ENCODE measurements at places on chromosomes 4 and X.

- DNase-seq, result no peak
These were observed 305 bp upstream of the MAB21L2 start for GRCh38 chr4:150581641-150582051.

DNA sequence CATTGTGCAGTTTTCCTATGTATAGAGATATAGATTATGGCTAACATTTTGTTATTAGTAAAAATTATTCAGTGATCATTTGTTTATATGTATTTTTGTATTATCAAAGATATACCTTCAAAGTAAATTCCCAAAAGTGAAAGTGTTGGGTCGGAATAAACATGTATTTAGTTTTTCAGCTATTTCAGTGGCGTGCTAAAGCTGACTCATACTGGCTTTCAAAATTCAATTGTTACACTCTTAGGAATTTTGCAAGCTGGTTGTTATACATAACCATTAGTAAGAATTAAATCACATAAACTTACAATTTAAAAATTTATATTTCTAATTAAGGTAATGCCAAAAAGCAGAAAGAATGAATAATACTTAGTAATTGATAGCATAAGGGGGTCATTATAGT is 288.4 kb upstream of the NRK start:
- no peak for DNase-seq

- DNase-seq, result no peak
These were observed 170.0 kb upstream of the GLRA2 start for GRCh38 chrX:14359316-14359715.

DNA sequence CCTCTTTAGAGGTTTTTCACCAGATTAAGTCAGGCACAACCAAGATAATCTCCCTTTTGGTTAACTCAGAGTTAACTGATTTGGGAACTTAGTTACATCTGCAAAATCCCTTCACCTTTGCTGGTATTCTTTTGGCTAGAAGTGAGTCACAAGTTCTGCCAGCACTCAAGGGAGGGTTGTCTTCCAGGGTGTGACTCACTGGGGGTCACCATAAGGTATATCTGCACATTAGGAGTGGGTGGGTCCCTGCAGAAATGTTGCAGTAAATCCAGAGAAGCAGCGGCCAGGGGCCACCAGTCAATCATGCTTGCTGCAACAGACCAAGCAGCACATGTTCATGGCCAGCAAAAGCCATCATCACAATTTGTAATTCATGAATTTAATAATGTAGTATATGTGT is 59.8 kb upstream of the MAML3 start:
- no peak for DNase-seq

DNA sequence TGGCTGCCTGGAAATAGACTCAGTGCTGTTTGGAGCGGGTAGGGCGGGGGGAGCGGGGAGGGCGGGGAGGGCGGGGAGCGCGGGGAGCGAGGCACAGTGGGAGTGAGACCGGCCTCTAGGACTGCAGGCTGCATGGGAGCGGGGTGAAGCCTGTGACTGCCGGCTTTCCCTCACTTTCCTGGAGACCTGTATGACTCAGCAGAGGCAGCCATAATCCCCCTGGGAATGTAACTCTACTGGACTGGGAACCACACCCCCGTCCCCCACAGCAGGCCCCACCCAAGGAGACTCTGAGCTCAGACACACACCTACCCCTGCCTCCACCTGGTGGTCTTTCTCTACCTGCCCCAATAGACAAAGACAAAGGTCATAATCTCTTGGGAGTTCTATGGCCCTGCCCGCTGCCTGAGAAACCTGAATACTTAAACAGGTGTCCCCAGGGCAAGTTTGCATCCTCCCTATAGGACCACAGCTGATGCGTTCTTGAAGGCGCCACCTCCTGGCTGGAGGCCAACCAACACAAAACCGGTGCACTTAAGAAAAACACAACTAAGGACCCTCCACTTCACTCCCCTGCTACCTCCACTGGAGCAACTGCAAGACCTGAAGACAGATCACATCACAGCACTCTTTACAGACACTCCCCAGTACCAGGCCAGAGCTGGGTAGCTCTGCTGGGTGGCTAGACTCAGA is 18.0 kb downstream of the HDAC8 start:
- no peak for DNase-seq

GRCh38 chr4:180799798-180800197 is 1443.4 kb upstream of the TENM3 start:
- DNase-seq, result no peak

DNA sequence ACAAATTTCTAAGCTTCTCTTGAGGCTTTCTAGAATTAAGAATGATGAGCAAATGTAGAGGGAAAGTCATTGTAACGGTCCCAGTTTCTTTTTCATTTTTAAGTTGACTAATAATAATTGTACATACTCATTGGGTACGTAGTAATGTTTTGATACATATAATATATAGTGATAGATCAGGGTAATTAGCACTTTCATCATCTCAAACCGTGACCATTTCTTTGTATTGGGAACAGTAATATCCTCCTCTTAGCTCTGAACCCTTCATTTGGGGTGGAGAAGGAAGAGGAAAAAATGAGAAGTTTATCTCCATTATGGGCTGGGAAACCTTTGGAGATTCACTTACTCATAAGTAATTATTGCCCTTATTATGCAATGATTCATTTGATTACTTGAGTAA is 39.0 kb upstream of the GBA3 start:
- DNase-seq, result no peak

DNA sequence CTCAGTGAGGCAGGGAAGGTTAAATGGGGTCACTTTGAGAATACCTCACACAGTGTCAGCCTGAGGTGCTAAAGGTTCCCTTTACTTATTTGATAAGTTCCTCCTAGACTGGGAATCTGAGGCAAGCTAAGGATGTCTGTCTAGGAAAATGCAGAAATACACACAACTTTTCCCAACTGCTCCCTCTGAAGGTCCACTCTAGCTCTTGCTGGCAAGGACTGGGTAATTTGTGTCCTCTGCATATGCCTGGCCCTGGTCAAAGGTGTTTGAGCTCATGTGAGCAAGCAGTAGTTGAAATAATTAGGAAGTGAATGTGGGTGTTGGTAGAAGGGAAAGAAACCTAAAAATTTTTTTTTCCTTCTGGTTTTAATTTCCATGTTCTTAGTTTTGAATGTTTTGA is 21.3 kb downstream of the TXLNG start:
- DNase-seq, result no peak

DNA sequence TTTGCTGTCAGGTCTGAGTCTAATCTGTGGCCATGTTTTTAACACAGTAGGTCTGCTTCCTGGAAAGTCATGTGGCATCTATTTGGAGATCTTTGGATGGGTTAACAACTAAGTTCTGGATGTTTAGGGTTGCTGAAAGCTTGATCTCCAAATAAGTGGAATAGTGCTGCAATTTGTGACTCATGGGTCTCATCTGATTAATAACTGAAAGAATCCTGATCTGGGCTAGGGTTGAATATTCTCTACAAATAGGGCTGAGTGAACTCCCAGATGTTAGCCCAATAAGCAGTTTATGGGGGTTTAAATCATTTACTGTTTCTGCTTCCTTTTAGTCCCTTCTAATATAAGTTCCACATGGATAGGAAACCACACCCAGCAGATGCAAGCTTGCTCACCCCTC is 23.1 kb downstream of the CT47C1 start:
- DNase-seq, result no peak

GRCh38 chr4:145098675-145099037 is 545 bp downstream of the ABCE1 start:
- no peak for DNase-seq

DNA sequence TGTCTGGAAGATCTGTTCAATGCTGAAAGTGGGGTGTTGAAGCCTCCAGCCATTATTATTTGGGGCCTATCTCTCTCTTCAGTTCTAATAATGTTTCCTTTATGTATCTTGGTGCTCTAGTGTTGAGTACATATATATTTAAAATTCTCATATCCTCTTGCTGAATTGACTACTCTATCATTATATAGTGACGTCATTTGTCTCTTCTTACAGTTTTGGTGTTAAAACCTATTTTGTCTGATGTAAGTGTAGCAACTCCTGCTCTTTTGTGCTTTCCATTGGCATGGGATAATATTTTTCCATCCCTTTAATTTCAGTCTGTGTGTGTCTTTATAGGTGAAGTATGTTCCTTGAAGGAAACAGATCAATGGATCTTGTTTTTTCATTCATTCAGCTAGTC is 446.0 kb downstream of the FAM47A start:
- DNase-seq, result no peak

DNA sequence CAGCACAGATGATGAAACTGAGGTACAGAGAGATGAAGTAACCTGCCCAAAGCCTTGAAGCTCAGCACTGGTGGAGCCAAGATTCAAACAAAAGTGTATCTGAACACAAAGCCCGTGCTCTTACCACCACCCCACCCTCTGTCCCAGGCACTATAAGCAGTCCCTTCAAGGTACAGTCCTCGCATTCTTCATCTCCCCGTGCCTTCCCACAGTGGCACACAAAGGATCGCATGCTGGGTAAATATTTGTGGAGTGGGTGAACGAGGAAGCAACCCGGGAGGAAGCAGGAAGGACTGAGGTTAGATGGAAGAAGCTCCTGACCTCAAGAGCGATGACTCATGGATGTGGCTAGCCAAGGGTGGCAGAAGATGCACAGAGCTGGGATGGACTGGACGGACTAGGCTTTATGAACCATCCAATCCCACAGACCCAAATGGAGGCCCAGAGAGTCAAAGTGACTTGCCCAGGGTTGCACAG is 18.4 kb downstream of the IQSEC2 start:
- DNase-seq, result no peak

GRCh38 chr4:56186808-56187523 is 200.3 kb downstream of the AASDH start:
- no peak for DNase-seq

GRCh38 chr4:82429728-82430192 is 502 bp downstream of the HNRNPDL start:
- DNase-seq, result no peak

DNA sequence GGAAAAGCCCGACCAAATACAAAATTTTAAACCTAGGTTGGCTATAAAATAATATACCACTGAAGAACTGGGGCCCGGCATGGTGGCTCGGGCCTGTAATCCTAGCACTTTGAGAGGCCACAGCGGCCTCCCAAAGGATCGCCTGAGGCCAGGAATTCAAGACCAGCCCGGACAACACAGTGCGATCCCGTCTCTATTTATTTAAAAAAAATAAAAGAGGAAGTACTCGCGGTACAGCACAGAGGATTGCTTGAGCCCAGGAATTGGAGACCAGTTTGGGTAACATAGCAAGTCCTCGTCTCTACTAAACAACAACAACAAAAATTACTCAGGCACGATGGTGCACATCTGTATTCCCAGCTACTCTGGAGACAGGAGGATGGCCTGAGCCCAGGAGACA is 44.8 kb upstream of the CDKN2AIP start:
- DNase-seq, result no peak

- no peak for DNase-seq
These were observed 49.4 kb downstream of the USP38 start for GRCh38 chr4:143234153-143234552.

- no peak for DNase-seq
These were observed 13.3 kb downstream of the NKX3-2 start for GRCh38 chr4:13530823-13531624.

DNA sequence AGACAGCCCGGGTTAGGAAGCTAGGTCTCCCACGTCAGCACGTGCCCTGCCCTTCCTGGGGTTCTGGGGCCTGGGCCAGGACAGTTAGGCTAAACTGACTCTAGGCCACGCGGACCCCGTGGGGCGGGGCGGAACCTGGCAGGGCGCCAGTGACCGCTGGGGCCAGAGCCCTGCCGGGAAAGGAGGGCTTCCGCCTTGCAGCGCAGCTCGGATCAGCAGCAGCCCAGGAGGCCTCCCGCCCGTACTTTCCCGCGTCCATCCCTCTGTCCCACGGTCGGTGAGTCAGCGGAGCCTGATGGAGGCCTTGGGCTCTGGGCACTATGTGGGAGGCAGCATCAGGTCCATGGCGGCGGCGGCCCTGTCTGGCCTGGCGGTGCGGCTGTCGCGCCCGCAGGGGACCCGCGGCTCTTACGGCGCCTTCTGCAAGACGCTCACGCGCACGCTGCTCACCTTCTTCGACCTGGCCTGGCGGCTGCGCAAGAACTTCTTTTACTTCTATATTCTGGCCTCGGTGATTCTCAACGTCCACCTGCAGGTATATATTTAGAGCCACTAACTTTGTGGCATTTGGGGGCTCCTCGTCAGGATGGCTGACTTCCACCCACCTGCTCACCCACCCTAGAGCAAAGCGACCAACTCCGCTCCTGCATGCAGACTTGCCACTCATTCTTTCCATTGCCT is at the start of gene SMIM10:
Gene SMIM10, plus strand, starts transcription at position 191 of the 681 bp plus-strand sequence. Its CDS starts 105 bp downstream, at position 296.
- peak; percentile 85 for DNase-seq

DNA sequence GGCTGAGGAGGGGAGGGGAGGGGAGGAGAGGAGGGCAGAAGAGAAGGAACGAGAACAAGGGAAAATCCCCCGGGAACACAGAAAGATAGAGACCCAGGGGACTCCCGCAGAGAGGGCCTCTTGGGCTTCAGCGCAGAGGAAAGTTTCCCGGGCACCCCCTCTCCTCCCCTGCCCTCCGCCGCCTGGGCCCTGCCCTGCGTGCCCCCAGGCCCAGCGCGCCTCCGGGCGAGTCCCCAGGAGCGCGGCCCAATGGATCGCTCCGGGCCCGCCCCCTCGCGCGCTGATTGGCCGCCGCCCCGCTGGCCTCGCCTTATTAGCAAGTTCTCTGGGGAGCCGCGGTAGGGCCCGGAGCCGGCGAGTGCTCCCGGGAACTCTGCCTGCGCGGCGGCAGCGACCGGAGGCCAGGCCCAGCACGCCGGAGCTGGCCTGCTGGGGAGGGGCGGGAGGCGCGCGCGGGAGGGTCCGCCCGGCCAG is at the start of gene MSX1:
Gene MSX1, plus strand, starts transcription at position 341 of the 474 bp plus-strand sequence. CDS start 235 bp downstream, outside the sequence.
- peak; percentile 92 for DNase-seq

DNA sequence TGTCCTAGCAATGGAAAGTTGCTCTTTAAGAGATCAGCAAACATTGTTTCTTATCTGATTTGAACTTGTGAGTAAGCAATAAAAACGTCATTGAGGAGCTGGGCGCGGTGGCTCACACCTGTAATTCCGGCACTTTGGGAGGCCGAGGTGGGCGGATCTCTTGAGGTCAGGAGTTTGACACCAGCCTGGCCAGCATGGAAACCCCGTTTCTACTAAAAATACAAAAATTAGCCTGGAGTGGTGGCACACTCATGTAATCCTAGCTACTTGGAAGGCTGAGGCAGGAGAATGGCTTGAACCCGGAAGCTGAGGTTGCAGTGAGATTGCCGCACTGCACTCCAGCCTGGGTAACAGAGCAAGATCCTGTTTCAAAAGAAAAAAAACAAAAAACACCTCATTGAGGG is 11.2 kb upstream of the PLAC8 start:
- DNase-seq, result no peak

DNA sequence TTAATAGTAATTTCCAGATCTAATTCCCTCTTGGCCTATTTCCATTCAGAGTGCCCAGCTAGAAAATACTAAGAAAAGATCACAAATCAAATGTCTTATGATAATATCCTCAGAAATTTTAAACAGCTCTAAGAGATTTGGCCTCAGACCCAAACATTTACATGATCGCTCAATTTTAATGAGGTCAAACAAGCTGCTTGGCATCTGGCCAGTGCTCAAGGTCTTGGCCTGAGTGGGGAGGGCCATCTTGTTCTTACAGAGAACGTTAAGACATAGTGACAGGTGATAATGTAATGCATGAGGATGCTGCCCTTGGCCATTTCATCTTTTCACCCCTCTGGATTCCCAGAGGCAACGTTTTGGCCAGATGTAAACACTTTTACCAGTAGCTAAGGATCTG is 159.2 kb upstream of the SLC7A11 start:
- DNase-seq, result peak; percentile 80

GRCh38 chr4:576991-577498 is 950 bp upstream of the TMEM271 start:
- DNase-seq, result no peak

- DNase-seq, result no peak
These were observed 39.6 kb downstream of the NUDT11 start for GRCh38 chrX:51456814-51457213.

Measured in uterus (tissue), 4 donors.